ENCODE measurements at places on chromosomes 3 and 15.

GRCh38 chr3:4977001-4977852, 2.0 kb upstream of the BHLHE40 start:
- peak; percentile 19 for DNase-seq

- DNase-seq = no peak
Observed at GRCh38 chr3:17514597-17514996, 227.8 kb downstream of the TBC1D5 start.

DNA sequence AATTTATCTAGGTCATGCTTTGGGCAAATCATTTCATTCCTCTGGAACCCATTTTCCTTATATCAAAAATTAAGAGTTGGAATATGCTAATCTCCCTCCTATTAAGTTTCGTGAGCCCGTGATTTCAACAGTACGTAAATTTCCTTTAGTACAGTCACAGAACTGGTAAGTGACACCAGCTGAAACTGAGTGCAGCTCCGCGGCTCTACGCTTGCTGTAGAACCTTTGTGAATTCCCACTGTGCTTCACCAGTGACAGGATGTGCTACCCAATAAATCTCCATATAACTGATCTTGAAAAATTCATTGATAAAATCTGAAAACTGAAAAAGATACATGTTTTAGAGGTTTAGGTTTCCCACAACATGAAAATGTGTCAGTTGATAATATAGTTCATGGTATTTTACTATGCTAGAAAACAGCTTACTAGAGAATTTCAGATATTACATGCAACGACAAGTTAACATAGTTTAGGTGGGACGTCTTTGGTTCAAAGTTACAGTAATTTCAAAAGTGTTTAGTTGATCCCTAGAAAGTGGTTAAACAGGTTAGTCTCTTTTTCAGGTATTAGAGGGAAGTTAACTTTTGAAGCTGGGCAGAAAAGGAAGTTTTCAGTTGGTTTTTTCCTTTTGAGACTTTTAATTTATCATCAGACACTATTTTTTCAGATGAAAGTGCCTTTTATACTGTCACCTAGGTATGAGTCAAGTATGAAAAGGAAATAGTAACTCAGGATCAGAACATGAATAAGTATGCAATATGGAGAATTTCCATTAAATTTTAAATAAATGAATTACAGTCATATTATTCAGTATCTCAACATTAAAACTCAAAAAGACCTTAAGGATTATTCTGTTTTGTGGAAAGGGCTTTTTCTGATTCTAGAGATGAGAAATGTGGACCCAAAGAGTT, 57.0 kb downstream of the PPARG start:
- no peak for DNase-seq

GRCh38 chr15:36709653-36710052, 130.2 kb downstream of the CDIN1 start:
- no peak for DNase-seq

DNA sequence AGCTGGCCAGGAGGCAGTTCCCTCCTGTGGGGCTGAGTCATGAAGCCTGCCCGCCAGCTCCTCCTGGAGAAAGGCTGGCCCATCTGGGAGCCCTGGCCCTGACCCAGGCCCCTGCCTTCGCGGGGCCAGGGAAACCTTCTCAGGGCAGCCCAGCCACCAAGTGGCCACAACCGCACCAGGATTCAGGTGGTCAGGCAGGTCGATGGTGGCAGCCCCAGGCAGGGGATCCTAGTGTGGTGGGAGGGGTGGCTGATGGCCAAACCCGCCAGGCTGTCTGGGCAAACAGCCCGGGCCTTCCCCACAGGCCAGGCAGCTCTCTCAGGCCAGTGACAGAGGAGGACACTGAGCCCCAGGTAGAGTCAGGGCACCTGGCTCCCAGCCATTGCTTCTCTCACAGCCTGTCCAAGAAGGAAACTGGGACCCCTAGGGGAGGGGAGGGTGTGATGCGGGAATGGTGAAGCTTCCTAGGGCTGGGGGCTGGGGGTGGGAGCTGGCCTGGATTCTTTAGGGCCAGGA, 1.2 kb downstream of the TWF2 start:
- DNase-seq = no peak

DNA sequence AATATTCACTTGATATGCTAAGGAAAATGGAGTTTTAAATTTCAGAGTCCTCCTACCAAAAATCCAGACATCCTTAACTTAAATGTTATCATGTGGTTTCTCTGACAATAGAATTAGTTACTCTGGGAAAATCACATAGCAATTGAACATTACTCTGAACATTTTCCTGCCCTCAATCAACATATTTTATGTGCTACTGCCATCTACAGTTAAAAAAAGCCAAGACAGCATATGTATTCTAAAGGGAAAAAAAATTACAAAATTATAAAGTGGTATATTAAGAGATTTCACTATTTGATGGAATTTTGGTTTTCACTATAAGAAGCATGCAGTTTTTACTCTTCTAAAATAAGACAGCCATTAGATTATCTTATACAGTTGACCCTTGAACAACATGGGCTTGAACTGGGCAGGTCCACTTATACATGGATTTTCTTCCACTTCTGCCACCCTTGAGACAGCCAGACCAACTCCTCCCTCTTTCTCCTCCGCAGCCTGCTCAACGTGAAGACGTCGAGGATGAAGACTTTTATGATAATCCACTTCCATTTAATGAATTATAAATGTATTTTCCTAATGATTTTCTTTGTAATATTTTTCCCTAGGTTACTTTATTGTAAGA, 122.3 kb downstream of the ATP1B3 start:
- DNase-seq = no peak

DNA sequence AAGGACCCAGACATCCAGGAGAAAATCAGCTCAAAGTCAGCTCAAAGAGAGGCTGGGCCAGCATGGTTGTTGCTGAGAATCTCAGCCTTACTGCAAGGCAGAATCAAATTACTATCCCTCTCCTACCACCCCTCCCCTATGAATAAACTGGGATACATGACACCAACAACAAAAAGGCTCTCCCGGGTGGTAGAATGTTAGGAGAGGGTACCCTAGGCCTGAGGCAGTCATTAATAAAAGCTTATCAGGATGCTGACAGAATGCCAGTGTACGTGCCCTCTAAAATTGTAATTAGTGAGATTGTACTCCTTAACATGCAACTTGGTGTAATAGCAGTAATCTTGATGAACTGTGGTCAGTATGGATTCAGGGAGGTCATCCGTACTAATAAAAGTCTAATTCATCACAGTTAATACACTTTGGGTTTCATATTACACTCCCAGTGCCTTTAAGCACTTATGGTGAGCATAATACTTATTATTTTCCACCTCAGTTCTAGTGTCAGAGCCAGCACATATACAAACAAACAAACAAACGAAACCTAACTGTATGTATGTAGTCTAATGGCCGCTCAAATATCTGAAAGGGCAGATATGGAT, 76.5 kb downstream of the B3GALNT1 start:
- DNase-seq = no peak

- DNase-seq = no peak
Observed at GRCh38 chr3:188058569-188059184, 95.3 kb upstream of the LPP start.

DNA sequence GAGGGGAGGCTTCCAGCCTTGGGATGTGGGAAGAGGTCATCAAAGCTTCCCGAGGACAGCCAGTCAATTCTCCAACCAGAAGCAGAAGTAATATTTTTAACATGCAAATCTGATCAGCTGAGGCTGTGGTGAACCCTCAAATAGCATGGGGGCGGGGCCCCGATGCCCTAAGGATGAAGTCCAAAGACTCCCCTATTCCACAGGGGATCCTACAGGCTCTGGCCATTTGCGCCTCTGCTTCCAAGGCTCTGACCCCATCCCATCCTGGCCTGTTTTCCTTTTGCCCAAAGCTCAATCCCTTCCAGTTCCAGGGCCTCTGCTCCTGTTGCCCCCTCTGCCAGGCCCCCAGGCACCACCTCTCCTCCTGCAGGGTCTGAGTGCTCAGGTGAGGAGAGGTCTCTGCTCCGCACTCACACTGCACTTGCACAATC, 6.7 kb upstream of the CSK start:
- no peak for DNase-seq
